NCI-H1048 (cell line): ENCODE measurements at places on chromosomes 5 and 9.

GRCh38 chr5:71621741-71622140, 34.6 kb downstream of the MCCC2 start:
- no peak for DNase-seq

DNA sequence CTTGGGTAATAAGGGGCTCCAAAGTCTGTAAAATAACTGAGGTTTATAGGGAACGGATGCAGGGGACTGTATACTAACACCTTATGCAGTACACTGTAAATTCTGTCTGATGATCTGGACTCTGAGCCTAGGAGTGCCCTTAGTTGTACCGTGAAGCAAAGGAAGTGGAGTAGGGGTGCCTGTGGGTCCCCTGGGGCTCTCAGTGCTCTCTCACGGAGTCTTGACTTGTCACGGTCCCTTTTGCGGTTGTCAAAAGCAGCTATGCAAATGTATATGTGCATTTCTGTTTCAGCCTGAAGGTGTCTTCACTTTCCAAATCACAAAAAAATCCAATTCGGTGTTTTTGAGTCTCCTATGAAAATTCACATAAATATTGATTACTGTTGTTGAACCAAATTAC, 17.8 kb downstream of the DMRT1 start:
- DNase-seq: no peak

GRCh38 chr5:55345327-55345726, 37.5 kb downstream of the MTREX start:
- no peak for DNase-seq

DNA sequence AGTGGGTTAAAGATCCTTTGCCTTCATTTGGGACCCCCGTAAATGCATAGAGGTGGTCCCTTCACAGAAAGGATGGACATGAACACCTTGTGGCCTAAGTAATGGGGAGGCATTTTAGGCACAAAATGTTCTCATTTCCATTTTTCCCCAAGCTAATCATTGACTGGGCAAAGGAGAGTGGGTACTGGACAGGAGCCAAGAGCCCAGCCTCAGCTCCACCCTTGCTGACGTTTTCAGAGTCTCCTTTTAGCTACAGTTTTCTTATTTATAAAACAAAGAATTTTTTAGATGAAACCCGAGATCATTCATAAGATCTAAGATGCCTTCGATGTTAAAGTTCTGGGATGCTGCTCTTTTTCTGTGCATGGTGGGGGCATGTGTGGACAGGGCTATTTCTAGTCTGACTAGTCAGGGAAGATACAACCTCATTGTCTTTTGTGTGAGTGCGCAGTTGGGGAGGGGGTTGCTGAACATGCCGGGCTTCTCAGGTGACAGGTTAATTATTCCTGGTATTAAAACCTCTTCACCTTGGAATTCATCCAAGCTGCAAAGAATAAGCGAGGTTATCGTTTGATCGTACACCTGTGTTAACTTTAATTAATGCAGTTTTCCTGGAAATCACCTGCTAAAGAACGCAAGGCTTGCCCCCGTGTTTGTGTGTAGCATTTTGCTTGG, 48.4 kb downstream of the ADAMTS16 start:
- DNase-seq: no peak

- DNase-seq: no peak
Observed at GRCh38 chr5:88813805-88814575, 69.0 kb downstream of the MEF2C start.

GRCh38 chr9:136297766-136298735, 5.8 kb downstream of the CCDC187 start:
- no peak for DNase-seq

GRCh38 chr9:95030920-95031642, 286.4 kb downstream of the FANCC start:
- no peak for DNase-seq

- no peak for DNase-seq
Observed at GRCh38 chr9:9846557-9846956, 766.2 kb downstream of the PTPRD start.

GRCh38 chr9:28045051-28045450, 471.8 kb upstream of the C9orf72 start:
- no peak for DNase-seq
